ENCODE measurements at places on chromosomes 6 and 20. TPM values are rescaled to one million over a fixed set of nuclear protein-coding genes. Genes with fewer than 3 reads are reported as not detected.

Gene POPDC3
- 0.24 TPM for total RNA-seq

- no peaks in the 10 kb centered on the region for H3K4me1 ChIP-seq
- no peak overlapping the region for H3K4me3 ChIP-seq
- no peak overlapping the region for H3K27ac ChIP-seq
- no peaks in the 10 kb centered on the region for H3K36me3 ChIP-seq
- DNase-seq: no peak
- no peaks in the 10 kb centered on the region for H3K27me3 ChIP-seq
These were observed 25.5 kb upstream of the PLCB4 start for GRCh38 chr20:9043364-9043763.

GRCh38 chr20:22729616-22730236 is 145.4 kb upstream of the FOXA2 start:
- no peaks in the 10 kb centered on the region for H3K4me1 ChIP-seq
- no peaks in the 10 kb centered on the region for H3K36me3 ChIP-seq
- no peak for DNase-seq

Gene SLPI
- 113 TPM for total RNA-seq

Gene GSTA3
- not detected for total RNA-seq

DNA sequence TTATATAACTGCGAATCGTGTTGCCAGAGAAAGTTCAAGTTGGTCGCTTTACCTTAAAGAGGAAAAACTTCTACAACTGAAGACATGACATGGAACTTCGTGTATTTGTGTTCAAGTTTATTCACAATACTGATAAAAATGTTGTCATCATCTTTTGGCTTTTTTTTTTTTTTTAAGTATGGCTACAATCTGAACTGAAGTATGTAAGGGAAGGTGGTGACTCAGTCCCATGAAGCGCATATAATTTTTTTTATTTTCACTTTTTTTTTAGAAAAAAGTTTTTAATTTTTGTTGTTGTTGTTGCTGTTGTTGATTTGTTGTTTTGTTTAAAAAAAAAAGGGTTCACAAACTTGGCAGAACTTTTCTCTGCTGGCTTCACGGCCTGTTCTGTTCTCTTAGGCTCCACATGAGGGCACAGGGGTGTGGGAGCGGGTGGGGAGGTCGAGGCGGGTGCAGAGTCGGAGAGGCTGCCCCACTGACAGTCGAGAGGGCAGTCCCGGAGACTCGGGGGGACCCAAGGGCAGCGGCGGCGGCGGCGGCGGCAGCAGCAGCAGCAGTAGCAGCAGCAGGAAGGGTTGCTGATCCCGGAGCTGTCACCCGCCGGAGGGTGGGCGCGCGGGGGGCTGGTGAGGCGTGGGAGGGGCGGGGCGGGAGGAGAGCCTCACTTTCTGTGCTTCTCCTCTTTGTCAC is 17.0 kb downstream of the TFAP2A start:
- H3K4me3 ChIP-seq: no peak overlapping the region
- peaks cover 60% of the 10 kb centered on the region for H3K27me3 ChIP-seq
- no peak for DNase-seq
- H3K4me1 ChIP-seq: no peaks in the 10 kb centered on the region
- no peaks in the 10 kb centered on the region for H3K36me3 ChIP-seq

GRCh38 chr6:3326981-3327380 is 68.2 kb downstream of the PSMG4 start:
- no peak for DNase-seq
- H3K36me3 ChIP-seq: no peaks in the 10 kb centered on the region
- H3K27ac ChIP-seq: no peak overlapping the region
- H3K4me3 ChIP-seq: no peak overlapping the region
- H3K4me1 ChIP-seq: no peaks in the 10 kb centered on the region

DNA sequence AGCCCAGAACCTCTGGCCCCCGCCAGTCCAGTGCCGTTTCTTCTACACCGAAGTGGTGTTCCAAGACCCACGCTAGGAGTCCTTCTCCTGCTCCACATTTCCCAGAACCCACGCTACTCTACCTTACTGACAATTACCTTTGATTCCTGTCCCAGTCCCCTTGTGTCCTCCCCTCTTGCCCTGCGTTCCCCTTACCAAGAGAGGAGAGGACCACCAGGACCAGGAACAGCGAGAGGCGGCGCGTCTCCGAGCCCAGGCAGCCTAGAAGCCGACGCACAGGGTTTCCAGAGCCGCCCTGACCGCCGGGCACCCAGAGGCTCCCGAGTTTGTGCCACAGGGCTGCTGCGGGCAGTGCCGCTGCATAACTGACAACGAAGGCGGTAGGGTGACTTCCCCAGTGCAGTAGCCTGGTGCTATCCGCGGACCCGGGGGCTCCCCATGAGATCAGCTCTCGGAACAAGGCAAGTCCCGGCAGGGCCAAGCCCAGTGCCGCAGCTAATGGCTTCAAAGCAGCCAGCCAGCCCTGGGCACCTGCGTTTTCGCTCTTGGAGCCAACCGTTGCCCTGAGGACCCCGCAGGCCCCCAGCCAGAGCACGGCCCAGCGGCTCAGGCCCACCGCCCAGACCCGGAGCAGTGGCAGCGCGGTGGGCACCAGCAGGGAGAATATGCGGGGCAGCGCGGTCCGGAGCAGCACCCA is 512 bp downstream of the TAP1 start:
- H3K27me3 ChIP-seq: no peaks in the 10 kb centered on the region
- peaks cover 10% of the 10 kb centered on the region for H3K4me1 ChIP-seq
- peak overlapping the region; percentile 100 for H3K27ac ChIP-seq
- peak; percentile 45 for DNase-seq
- H3K36me3 ChIP-seq: peaks cover 17% of the 10 kb centered on the region

GRCh38 chr6:149118737-149119653 is 198.5 kb upstream of the TAB2 start:
- no peak overlapping the region for H3K4me3 ChIP-seq
- no peaks in the 10 kb centered on the region for H3K4me1 ChIP-seq
- no peaks in the 10 kb centered on the region for H3K27me3 ChIP-seq

Data from colonic mucosa (tissue), 4 donors.